Naive B cell (primary cell): ENCODE measurements at places on chromosomes 2 and 18. TPM values are rescaled to one million over a fixed set of nuclear protein-coding genes. Genes with fewer than 3 reads are reported as not detected.

IL36RN gene
- not detected for polyA plus RNA-seq

ADCYAP1 gene
- not detected for polyA plus RNA-seq

RAB6C gene
- polyA plus RNA-seq: not detected

NAT8 gene
- polyA plus RNA-seq: not detected

- H3K36me3 ChIP-seq: no peaks in the 10 kb centered on the region
- no peaks in the 10 kb centered on the region for H3K4me1 ChIP-seq
- DNase-seq: no peak
- H3K27ac ChIP-seq: no peak overlapping the region
Measured at GRCh38 chr2:33212151-33212550, 264.3 kb upstream of the RASGRP3 start.

- H3K27ac ChIP-seq: no peak overlapping the region
- no peak overlapping the region for H3K4me3 ChIP-seq
- no peaks in the 10 kb centered on the region for H3K27me3 ChIP-seq
- H3K36me3 ChIP-seq: no peaks in the 10 kb centered on the region
- peaks cover 47% of the 10 kb centered on the region for H3K4me1 ChIP-seq
- no peak for DNase-seq
Measured at GRCh38 chr2:65059071-65059470, 2.9 kb downstream of the CEP68 start.

GRCh38 chr2:194346193-194346592 lies 1310.8 kb upstream of the SLC39A10 start:
- H3K4me1 ChIP-seq: no peaks in the 10 kb centered on the region
- no peak for DNase-seq
- H3K36me3 ChIP-seq: no peaks in the 10 kb centered on the region
- H3K27ac ChIP-seq: no peak overlapping the region
- H3K27me3 ChIP-seq: no peaks in the 10 kb centered on the region
- H3K4me3 ChIP-seq: no peak overlapping the region

DNA sequence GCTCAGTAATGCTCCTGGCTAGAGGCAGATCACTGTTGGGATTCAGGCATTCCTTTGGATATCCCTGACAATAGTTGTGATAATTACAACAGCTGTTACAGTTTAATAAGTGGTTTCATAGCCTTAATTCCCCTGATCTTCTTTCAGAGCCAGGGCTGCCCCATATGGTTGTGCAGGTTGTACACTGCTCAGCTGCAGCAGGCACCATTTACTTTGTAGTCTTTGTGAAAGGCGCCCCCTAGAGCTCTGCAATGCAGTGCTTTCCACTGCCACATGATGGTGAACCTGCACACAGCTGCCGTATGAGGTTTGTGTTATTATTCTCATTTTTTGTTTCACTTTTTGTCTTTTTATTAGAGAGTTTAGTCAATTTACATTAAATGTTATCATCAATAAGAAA lies 239.1 kb downstream of the KCNS3 start:
- H3K27ac ChIP-seq: no peak overlapping the region
- DNase-seq: no peak
- H3K4me3 ChIP-seq: no peak overlapping the region
- H3K27me3 ChIP-seq: peaks cover 44% of the 10 kb centered on the region
- no peaks in the 10 kb centered on the region for H3K4me1 ChIP-seq
